ENCODE measurements at places on chromosomes 12 and 14. TPM values are rescaled to one million over a fixed set of nuclear protein-coding genes. Genes with fewer than 3 reads are reported as not detected.
A peak's percentile ranks its signal among the peaks of the same experiment; 100 is the strongest.

The TOMM20L gene
- not detected for total RNA-seq

The KLRK1 gene
- not detected for total RNA-seq

The GRIN2B gene
- total RNA-seq, result not detected

- DNase-seq, result no peak
These were observed 15.6 kb downstream of the ZBTB39 start for GRCh38 chr12:56990648-56991318.

DNA sequence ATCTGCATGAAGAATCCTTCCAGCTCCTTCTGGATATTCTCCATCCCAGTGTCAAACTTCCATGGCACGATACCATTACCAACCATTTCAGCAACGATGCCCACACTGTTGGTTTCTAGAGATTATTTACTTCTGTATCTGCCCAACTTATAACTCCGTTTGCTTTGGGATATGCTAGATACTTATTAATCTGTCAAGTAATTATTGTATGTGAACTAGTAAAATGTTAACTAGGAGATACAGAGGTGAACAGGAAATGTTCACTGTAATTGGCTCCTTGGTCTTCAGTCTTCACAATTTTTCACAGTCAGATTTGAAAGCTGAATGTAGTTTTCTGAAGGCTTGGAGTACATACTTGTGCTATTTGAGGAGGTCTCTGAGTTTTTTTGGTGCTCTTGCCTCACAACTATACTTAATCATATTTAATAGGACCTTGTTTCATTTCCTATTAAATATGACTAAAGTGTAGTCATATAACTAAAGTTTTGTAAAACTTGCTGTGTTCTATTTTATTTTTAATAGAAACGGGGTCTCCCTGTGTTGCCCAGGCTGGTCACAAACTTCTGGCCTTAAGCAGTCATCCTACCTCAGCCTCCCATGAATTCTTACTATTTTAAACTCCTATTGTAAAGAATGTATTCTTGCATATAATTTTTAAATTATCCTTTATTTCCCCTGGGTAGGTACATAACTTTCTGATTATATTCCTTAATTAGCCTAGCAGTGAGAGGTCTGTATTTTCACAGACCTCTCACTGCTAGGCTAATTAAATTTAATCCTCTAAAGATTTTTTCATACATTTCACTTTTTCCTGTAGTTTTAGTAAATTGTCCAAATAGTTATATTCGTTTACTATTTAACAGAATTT is 79.7 kb downstream of the FGD4 start:
- no peak for DNase-seq

DNA sequence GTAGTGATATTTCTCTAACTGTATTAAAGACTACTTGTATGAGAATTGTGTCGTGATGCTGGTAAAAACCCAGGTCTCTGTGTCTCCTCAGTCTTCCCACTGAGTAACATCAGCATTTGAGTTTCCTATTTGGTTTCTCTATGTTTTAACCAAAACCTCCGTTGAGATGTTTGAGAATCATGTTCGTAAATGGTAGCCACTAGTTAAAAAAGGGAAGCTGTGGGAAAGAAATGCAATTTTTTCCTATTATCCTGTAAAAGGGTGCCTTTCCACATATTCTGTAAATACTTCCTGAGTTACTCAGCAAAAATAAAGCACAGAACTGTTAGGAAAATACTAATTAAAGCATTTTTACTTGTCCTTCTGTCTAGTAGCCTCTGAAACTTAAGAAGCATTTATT is 7.0 kb downstream of the CLEC1B start:
- no peak for DNase-seq

GRCh38 chr14:95068080-95068479 is 89.2 kb downstream of the DICER1 start:
- no peak for DNase-seq

DNA sequence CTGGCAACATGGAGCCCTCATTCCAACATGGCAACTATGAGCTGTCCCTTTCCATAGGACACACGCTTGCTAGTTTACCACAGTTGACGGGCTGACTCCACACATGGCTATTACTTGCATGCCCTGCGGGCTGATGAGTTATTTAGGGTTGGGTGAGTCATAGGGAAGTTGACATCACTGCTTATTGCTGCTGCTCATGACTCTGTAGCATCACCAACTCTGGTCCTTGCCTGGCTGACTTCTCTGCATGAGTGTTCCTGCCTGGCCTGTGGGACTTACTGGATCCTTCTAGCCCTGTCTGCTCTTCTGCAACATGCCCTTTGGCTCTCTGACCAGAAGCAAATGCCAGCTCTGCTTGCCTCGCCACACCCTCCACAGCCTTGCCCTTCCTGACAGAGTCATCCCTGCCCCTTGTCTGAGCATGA is 199.5 kb downstream of the ANO6 start:
- peak; percentile 99 for DNase-seq

DNA sequence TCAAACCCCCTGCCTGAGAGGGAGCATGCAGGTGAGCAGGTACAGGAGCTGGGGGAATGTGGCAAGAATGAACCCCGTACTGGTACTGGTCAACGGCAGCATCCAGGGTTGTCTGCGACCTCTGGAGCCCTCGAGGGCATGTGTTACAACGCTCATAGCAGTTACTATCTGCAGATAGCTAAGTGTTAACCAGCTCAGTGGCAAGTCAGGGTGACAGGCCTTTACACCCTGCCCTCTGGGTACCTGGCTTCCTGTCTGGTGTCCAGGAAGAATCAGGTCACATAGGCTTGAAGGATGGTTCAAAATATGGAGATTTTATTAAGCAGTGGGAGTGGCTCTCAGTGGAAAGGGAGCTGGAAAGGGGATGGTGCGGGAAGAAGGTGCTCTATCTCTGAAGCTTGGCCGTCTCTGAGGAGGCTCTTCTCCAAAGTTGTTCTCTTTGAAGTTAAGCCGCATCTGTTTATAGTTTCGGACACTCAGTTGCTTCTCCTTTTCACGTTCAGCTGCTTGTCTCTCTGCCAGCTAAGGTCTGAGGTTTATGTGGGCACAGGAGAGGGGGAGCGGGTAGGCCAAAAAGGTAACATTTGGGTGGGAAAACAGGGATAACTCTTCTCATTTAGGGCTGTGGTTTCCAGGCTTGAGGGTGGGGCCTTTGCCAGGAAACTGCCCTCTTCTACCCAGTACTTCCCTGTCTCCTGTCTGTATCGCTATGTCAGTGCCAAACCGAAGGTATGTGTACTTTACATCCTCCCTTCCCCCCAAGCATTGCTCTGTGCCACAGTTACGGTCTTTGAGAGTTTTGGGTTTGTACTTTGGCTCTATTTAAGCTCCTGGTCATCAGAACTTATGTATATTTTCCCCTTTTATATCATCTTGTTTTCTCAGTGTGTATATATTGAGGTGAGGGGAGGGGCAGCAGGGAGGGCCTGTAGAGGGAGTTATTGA is 305.8 kb downstream of the RGS6 start:
- DNase-seq, result no peak

DNA sequence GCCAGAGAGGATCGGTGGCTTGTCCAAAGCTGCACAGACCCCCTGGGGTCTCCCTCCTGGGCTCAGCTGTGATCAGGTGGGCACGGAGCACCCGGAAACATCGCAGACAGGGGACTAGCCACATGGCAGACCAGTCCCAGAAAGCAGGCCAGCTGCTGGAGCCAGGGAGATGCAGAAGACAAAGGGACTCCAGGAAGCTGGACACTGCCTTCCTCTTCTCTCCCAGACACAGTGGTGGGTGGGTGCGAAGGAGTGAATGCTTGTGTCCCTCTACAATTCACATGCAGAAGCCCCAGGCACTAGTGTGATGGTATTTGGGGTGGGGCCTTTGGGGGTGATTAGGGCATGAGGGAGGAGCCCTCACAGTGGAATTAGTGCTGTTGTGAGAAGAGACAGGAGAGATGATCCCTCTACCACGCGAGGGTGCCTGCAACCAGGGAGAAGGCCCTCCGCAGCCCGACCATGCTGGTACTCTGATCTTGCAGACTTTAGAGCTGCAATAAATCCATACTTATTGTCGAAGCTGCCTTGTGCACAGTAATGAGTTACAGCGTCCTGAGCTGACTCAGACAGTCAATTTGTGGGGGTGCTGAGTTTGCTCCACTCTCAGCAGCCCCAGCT is 95.2 kb downstream of the CALM1 start:
- no peak for DNase-seq

All from HT1080 (cell line).